ENCODE measurements at places on chromosomes 6 and 20.

GRCh38 chr20:37392441-37393195 lies 46.7 kb downstream of the SRC start:
- DNase-seq: no peak

DNA sequence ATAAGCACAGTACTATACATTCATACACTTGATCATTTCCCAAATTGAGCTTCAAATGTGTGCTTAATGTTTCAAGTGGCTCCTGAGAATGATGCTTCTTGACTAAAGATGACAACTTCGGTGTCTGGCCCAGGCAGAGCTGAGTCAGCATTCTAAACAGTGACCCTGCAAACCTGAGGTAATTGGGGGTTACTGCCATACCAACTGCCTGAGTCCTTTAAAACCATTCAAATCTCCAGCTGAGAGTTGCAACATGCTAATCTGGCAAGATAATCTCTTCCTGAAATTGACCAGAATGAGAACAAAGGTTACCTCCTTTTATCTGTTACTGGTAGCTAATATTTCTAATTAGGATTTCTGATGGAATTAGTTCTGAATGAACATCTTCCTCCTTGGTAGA lies 8.2 kb downstream of the BACH2 start:
- DNase-seq: no peak

GRCh38 chr6:69019832-69020231 lies 384.8 kb downstream of the ADGRB3 start:
- DNase-seq: no peak

DNA sequence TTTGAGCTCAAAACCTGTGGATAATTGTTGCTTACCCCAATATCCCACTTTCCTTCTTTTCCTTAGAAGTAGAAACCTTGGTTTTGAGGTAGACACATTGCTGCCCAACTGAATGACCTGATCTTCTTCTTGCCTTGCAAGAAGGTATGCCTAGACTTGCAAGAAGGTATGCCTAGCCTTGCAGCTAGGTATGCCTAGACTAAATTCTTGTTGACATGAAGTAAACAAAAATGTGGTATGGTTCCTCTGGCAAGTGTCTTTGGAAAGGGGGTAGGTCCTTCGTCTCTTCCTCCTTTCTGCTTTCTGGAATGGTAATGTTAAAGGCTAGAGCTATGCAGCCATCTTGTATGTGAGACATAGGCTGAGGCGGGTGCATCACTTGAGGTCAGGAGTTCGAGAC lies 129.2 kb downstream of the GMPR start:
- no peak for DNase-seq

GRCh38 chr20:52794853-52795252 lies 177.3 kb upstream of the TSHZ2 start:
- no peak for DNase-seq

DNA sequence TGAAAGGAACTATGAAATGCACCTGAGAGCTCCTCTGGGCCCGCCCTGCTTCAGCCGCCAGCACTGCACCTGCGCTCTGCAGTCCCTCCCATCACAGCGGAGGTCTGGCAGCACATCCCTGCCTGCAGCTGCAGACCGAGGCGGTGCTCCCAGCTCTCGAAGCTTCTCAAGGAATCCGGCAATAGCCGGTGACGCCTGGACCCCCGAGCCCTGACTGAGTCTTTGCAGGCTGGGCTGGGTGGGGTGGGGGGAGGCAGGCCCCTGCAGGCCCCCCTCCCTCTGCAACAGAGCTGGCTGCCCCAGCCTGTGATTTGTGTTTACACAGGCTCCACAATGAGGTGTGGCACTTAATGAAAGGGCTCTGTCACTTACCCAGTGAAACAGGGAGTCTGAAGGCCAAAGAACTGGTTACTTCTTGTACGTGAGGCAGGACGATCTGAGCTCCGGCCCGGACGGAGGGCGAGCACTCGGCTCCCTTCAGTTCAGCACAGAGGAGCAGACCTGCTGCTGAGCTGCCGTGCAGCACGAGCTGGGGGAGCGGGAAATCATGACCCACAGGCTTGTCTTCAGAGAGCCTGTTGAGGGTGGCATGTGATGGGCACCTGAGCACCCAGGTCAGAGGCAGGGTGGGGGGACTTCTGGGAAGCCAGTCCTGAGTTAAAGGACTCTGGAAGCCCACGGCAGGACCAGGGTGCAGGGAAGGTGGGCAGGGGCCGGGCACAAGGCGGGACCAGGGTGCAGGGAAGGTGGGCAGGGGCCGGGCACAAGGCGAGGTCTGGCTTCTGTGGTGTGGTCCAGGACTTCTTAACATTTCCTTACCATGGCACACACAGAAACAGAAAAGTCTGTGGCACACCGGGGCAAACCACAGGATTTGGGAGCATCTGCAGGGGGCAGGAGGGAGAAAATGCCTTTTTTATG lies 192.3 kb upstream of the THBS2 start:
- DNase-seq: no peak

GRCh38 chr6:146803601-146804000 lies 204.8 kb downstream of the ADGB start:
- DNase-seq: no peak

DNA sequence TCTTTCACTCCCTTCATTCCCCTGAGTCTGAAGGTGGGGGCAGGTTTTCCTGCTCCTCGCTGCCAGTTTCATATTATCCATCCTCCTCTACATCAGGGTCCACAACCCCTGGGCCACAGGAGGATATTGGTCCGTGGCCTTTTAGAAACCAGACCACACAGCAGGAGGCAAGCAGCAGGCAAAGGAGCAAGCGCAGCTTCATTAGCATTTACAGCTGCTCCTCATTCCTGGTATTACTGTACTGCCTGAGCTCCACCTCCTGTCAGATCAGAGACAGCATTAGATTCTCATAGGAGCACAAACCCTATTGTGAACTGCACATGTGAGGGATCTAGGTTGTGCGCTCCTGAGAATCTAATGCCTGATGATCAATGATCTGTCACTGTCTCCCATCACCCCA lies 380.3 kb downstream of the ARHGAP18 start:
- DNase-seq: no peak

- no peak for DNase-seq
Measured at GRCh38 chr6:50815436-50816114, 3.1 kb upstream of the TFAP2B start.

DNA sequence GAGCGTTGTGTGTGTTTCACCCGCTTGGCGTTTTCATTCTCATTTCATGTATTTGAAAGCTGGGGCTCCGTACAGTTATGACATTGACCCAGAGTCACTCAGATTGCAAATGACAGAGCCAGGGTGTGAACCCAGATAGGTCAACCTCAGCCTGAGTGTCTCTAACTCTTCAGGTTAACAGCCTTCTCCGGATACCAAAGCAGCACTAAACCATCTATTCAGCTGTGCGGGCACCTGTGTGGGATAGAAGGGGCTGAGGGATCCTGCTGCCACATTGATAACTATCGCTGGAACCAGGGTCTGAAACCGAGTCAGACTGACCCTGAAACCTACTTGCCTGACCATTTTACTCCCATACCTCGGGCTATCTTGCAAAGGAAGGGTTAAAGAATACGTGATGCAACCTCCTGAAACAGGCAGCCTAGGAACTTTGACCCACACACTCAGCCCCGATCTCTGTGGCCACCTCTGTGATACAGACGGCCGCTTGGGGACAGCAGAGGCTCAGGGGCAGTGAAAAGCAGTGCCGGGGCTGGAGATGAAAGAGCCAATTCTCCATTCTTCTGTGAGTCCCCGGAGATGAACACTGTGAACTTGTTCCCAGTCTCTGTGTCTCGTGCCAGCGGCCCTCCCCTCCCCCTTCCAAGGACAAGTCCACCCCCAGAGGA lies 233.5 kb upstream of the QKI start:
- DNase-seq: no peak

- no peak for DNase-seq
Measured at GRCh38 chr20:62778601-62779416, 17.5 kb upstream of the MRGBP start.

DNA sequence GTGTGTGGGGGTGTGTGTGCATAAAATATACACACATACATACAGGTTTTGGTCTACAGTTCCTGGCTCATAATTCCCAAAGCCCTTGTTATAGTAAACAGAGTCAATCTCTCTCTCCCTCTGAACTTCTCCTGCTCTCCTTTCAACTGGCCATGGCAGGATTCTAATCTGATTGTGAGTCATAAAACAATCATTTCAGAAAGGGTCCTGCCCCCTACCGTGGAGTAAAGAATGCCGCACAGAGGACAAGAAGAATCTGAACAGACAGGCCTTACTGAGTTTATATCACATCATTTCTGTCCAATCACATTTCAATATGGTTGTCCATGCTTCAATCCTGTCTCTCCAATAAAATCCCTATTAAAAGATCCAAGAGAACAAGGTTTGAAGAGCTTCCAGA lies 416.9 kb downstream of the FRK start:
- no peak for DNase-seq

- DNase-seq: no peak
Measured at GRCh38 chr20:49515586-49515985, 33.1 kb upstream of the KCNB1 start.

GRCh38 chr6:35026434-35027222 lies 114.5 kb downstream of the TCP11 start:
- no peak for DNase-seq

DNA sequence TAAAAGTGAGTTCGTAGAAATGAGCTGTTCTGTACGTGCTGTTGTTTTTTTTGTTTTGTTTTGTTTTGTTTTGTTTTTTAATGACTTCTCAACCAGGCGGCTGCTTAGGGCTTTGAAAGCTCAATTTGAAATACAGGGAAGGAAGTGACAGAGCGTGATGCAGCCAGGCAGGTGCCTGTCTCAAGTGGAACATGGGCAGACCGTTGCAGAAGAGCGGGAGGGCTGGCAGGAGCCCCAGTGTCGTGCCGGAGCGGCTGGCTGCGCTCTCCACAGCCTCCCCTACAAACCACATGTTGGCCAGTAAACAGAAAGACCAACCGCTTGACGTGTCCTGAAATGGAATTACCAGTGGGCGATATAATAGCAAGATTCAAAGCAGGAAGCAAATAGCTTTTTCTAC lies 164.9 kb upstream of the RREB1 start:
- no peak for DNase-seq

GRCh38 chr20:49775229-49775693 lies 37.4 kb upstream of the SLC9A8 start:
- no peak for DNase-seq

DNA sequence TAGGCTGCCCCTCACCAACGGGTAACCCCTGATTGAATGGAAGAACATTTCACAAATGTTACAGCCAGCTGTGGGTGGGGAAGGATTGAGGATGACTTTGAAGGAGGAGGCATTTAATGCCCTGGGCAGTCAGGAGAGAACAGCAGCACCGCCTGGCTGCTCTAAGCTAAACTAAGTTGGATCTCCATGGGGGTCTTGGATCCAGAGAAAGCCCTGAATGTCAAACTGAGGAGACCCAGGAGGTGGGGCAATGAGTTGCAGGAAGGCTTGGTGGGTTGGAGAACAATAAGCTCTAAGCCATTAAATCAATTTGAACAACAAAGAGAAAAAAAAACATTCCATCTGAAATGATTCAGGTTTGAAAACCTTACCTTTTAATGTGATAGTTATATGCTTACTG lies 35.4 kb downstream of the TMX4 start:
- DNase-seq: no peak

GRCh38 chr20:57901526-57901925 lies 191.7 kb upstream of the PMEPA1 start:
- DNase-seq: no peak

- DNase-seq: no peak
Measured at GRCh38 chr6:53761036-53761435, 33.8 kb upstream of the LRRC1 start.

- no peak for DNase-seq
Measured at GRCh38 chr6:18507018-18507415, 119.9 kb downstream of the RNF144B start.

DNA sequence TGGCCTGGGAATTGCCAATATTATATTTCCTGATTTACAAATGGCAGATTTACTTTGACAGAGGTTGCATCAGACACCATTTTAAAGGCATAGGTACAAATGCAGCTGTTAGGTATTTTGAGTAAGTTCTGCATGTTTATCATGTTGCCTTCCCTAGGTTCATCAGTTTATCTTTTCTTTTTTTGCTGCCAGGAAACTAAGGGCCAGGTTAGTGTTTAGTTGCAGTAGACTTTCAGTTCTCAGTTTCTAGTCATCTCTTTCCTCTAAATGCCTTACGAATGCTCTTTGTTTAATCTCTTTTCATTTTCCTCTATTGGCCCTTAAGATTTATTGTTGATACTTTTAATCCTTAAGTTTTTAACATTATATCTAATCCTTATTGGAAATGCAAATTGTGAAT lies 129.9 kb downstream of the SMAP1 start:
- peak; percentile 12 for DNase-seq

- DNase-seq: no peak
Measured at GRCh38 chr6:35427435-35427834, 24.7 kb upstream of the FANCE start.

GRCh38 chr20:46970937-46971630 lies 76.4 kb downstream of the EYA2 start:
- no peak for DNase-seq

GRCh38 chr6:149921361-149921760 lies 1.6 kb downstream of the RAET1G start:
- no peak for DNase-seq
